ENCODE measurements at places on chromosomes 12 and 14.
A peak's percentile ranks its signal among the peaks of the same experiment; 100 is the strongest.

DNA sequence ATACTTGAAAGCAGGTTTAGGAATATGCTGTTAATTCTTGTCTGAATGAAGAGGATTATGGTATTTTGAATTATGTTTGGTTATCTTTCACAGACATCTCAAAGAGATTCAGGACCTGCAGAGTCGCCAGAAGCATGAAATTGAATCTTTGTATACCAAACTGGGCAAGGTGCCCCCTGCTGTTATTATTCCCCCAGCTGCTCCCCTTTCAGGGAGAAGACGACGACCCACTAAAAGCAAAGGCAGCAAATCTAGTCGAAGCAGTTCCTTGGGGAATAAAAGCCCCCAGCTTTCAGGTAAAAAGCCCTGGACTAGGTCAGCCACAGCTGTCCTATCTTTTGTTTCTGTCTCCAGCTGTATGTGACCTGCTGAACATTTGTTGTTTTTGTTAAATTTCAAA lies 52.1 kb downstream of the RAD52 start:
- DNase-seq: no peak

GRCh38 chr12:125406131-125406530 lies 340.9 kb downstream of the AACS start:
- no peak for DNase-seq

GRCh38 chr12:106873983-106874382 lies 81.7 kb upstream of the TMEM263 start:
- no peak for DNase-seq

DNA sequence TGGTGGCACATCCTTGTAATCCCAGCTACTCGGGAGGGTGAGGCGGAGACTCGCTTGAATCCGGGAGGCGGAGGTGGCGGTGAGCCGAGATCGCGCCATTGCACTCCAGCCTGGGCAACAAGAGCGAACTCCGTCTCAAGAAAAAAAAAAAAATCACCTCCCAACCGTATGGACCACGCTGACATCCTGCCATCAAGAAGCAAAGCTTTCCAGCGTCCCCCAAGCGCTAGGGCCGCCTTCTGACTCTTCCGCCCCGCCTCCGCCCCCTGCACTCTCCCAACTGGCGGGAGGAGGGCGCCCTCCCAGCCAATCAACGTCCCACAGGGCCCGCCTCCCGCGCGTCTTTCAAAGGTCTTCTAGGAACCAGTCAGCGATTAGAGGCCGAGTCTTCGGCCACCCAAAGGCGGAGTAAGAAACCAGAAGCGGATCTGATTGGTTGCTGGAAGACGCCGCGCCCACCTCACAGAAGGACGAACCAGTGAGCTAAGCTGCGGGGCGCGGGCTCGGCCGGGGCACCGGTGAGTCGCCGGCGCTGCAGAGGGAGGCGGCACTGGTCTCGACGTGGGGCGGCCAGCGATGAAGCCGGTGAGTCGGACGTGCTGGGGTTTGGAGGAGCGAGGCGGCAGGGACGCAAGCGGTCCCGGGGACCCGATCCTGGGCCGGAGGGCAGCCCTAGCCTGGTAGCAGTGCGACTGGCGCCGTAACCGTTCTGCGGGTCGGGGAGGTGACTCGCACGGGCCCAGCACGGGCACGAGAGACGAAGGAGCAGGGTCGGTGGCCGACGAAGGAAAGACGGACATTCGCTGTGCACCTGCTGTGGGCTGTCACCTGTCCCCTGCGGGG lies at the start of gene CDKN3:
TSS of gene CDKN3 (plus strand) at position 515 of the 843 bp plus-strand sequence. CDS start at position 577, 62 bp downstream.
- DNase-seq: peak; percentile 95

- DNase-seq: no peak
Measured at GRCh38 chr12:12072064-12072760, 1.5 kb downstream of the BCL2L14 start.

GRCh38 chr12:12133259-12133658 lies 62.5 kb downstream of the BCL2L14 start:
- no peak for DNase-seq

- no peak for DNase-seq
Measured at GRCh38 chr12:1884651-1885050, 33.8 kb downstream of the CACNA2D4 start.

DNA sequence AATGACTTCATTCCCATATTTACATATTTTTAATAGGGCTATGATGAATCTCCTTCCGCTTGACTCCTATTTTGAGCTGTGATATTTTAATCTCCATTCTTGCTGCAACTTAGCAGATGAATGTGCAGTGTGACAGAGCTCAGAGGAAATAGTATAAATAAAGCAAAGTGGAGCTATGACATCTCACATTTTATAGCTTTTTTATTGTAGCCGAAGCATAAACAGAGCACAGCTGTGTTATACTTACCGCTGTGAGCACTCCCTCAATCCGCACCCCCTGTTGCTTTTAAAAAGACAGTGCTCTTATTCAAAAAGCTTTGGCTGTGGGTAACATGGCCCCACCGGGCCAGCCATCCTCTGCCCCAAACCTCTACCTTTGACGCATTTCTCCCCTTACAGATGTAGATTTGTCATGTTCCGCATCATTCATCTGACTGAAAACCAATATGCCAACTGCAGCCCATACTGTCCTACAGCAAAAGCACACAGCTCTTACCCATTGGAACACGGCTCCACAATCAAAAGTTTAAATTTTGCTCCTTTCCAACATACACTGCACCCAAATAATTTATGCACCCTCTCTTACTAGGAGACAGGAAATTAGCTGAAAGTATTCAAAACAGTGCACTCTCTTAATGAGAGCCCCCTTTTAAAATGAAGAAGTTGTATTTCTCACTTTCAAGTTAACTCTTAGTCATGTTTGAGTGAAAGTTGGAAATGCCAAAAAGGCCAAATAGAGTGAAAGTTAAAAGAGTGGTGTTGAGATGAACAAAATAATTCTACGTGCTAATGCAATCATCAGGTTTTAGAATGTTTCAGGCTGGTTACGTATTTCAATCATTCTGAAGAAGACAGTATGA lies 429.3 kb upstream of the SOX5 start:
- peak; percentile 30 for DNase-seq

- DNase-seq: no peak
Measured at GRCh38 chr14:61641914-61642613, 53.2 kb upstream of the HIF1A start.

- no peak for DNase-seq
Measured at GRCh38 chr12:116126610-116127009, 150.9 kb downstream of the MED13L start.

- DNase-seq: peak; percentile 61
Measured at GRCh38 chr12:116703214-116703795, 34.6 kb downstream of the SPRING1 start.

DNA sequence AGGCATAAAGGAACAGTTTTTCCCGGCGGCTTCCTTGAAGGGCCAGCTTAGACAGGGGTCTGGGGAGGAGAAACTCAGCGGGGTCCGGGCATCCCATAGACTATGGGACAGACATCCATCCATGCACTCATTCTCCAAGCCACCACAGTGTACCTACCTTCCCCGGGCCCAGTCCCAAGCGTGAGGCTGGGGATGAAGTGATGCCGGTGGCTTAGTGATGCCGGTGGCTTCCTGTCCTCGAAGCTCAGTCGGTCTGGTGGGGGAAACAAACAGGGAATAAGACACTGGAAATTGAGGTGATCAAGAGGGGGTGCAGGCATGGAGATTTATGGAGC lies 421 bp downstream of the RTL1 start:
- DNase-seq: no peak

- no peak for DNase-seq
Measured at GRCh38 chr14:61877035-61877390, 114.8 kb downstream of the SNAPC1 start.

GRCh38 chr12:25058658-25059058 lies 109.8 kb upstream of the BCAT1 start:
- DNase-seq: no peak

GRCh38 chr12:6614513-6615172 lies 7.5 kb upstream of the CHD4 start:
- no peak for DNase-seq

DNA sequence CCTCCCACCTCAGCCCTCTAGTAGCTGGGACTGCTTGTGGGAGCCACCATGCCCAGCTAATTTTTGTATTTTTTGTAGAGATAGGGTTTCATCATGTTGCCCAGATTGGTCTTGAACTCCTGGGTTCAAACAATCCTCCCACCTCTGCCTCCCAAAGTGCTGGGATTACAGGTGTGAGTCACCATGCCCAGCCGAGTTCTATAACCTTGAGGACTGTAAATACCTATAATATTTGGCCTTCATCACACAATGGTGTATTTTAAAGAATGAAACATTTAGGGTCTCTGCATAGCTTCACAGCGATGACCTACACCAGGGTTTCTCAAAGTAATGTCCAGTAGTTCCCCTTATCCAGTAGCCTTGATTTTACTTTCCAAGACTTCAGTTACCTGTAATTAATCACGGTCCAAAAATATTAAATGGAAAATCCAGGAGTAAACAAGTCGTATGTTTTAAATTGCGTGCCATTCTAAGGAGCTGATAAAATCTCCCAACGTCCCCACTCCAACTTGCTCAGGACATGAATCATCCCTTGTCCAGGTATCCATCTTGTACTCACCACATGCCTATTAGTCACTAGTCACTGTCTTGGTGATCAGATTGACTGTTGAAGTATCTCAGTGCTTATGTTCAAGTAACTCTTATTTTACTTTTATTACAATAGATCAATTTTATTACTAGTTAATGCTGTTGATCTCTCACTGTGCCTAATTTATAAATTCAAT lies 368.2 kb downstream of the BTG1 start:
- no peak for DNase-seq

DNA sequence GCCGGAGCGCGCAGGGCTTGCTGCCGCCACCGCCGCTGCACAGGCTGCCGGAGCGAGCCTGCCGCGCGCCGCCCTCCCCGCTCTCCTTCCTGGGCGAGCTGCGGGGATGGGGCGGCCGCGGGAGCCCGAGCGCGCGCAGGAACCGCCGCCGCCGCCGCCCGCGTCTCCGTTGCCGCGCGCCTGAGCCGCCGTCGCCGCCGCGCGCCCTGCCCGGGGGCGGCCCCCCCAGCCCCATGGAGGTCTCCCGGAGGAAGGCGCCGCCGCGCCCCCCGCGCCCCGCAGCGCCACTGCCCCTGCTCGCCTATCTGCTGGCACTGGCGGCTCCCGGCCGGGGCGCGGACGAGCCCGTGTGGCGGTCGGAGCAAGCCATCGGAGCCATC lies 352 bp downstream of the PLXNC1 start:
- no peak for DNase-seq

- DNase-seq: no peak
Measured at GRCh38 chr12:124171231-124171979, 123.5 kb upstream of the RFLNA start.

DNA sequence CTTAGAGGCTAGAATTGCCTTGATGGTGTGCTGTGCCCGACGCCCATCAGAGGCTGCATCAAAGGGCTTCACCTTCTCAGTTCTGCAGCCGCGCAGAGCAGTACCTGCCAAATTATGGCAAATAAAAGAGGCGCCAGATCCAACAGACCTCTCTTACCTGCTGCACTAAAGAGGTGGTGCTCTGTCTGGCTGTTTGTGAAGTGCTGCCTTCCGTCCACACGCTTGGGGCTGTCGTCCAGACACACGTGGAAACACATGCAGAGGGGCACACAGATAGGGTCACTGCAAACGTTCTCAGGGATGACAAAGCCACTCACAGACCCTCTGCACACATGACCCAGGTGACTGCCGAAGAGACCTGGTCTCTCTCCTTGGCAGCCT lies 617.5 kb downstream of the VRK1 start:
- DNase-seq: no peak

DNA sequence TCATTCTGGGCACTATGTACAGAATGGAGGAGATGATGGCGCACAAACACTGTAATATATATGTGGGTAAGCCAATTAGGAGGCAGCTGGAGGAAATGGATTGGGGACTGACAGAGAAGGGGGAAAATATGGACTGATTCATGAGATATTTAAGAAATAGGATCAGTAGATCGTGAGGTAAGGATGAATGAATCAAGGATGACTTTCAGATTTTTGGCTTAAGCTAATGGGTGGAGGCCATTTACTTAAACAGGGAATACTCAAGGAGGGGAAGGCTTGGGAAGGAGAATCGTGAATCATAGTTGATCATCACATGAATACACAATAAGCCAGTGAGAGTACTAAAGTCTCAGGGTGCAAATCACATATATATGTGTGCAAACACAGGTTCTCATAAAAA lies 11.2 kb upstream of the GNPNAT1 start:
- DNase-seq: no peak

- DNase-seq: no peak
Measured at GRCh38 chr14:49951691-49952345, 58.9 kb downstream of the ARF6 start.

- DNase-seq: no peak
Measured at GRCh38 chr14:53767566-53767965, 189.1 kb downstream of the BMP4 start.

GRCh38 chr12:89547101-89547500 lies 21.3 kb upstream of the POC1B start:
- DNase-seq: no peak

GRCh38 chr12:62651138-62651537 lies 184.5 kb downstream of the MON2 start:
- no peak for DNase-seq

DNA sequence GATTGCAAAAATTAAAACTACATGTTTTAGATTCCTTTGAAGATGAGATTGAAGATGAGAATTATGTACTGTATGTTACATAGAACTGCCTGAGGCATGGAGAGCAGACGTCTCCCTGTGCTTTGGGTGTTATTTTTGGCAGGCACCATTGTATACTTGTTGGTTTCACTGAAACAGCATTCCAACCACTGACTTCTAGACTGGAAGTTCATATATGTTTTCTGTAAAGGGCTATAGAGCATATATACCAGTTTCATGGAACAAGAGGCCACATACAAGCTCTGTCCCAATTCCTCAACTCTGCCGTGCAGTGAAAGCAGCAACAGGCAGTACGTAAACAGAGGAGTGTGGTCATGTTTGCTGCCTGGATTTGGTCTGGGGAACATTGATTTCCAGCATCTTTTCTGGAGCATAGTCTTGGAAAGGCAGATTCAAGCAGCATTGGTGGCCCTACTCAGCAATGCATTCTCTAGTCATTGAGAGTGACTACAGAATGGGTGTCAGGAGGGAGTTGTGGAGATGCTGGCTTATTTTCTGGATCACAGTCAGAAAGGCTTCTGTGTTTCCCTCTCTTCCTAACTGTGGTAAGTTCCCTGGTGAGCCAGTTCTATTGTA lies 57.6 kb upstream of the CNTN1 start:
- no peak for DNase-seq

GRCh38 chr12:65740873-65741600 lies 83.2 kb upstream of the HMGA2 start:
- DNase-seq: no peak

GRCh38 chr12:75389706-75390105 lies 1.2 kb upstream of the GLIPR1L2 start:
- no peak for DNase-seq

DNA sequence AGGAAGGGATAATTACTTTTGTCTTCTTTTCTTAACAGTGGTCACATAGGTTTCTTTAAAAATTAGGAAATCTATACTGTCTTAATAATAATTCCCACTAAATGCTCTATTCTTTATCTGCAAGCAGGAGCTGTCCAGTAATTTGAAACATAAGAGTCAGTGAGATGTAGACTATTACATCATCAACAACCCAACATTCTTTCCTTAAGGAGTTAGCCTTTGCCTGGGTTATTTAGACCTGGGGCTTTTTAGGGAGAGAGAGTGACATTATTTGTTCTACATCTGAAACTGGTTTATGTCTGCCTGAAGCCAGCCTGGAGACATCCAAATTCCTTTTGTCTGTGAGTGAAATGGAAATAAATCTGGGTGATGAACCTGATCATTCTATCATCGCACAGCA lies 294.4 kb downstream of the TMTC2 start:
- no peak for DNase-seq

- no peak for DNase-seq
Measured at GRCh38 chr14:71214241-71214640, 307.0 kb downstream of the PCNX1 start.
